Retina (tissue), 1 donor: ENCODE measurements at places on chromosomes 6 and 20.

GRCh38 chr6:42007286-42008137 is 42.8 kb upstream of the TAF8 start:
- no peak for DNase-seq

- DNase-seq: no peak
These were observed 5.3 kb upstream of the AP5S1 start for GRCh38 chr20:3814928-3815495.

- no peak for DNase-seq
These were observed 173.2 kb downstream of the BTBD3 start for GRCh38 chr20:12090920-12091319.

GRCh38 chr6:24340998-24341938 is 16.6 kb downstream of the DCDC2 start:
- DNase-seq: no peak

DNA sequence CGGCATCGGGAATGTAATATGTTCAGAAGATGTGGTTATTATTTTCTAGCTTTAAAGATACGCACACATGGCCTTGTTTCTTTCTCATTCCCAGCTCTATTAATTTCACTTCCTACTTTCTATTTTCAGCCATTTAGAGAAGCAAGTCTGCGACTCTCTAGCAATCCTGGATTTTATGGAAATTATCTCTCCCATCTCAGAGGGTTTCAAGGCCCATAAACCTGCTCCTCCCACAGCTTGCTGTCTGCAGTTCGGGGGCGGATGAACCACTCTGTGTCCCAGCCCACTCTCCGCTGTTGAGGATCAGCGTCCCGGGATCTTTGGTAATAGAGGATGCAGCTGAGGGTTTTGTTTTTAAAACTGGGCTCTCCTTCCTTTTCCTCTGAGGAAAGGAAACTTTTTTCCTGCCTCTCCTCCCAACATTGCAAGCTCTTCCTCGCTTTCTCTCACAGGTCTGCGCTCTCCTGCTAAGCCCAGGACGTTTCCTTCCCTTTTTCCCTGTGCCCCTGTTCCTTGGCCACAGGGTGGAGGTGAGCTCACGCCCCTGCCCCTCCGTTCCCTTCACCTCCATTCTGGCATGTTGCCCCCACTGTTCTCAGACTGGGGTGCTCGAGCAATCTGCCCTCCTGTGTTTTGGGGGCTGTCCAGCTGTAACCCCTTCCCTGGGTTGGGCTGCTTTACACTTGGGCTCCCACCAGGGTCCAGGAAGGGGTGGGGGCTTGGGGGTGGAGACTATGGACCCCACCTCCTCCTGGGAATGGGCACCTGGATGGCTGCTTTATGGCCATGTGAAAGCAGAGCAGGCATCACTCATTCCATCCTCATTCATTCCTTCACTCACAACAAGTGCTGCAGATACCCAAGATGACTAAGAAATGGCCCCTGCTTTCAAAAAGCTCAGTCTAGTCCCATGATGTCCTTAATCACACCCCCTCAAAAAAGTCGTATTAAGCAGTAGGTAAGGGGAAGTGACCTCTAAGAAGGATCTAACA is 54.9 kb downstream of the ZBTB9 start:
- DNase-seq: no peak

DNA sequence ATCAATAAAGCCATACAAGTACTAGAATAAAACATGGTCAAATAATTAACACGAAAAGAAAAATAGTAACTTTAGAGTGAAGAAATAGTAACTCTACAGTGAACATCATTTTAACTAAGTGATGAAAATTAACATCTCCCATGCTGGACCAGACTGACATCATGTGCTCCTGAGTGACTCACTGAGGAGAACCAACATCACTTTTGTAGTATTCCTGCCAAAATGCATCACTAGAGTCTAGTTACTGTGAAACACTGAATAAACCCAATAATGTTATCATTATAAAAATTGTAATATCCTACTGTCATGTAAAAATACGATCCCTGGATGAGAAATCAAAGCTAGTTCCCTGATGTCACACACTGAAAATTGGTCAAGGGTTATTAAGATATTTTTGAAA is 361.3 kb downstream of the CD109 start:
- DNase-seq: no peak

DNA sequence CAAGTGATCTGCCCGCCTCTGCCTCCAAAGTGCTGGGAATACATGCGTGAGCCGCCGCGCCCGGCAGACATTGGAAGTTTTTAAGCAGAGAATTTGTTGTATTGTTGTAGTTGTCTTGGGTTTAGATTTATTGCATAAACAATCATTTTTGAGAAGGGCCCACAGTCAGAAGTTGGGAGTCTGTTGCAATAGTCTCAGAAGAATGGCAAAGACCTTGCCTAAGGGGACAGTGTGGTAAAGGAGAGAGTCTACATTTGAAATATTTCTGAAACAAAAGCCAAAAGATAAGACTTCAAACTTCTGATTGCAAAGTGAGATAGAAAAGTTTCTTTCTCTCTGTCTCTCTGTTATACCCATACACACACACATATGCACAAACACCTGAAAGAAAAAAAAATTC is 22.5 kb downstream of the HFE start:
- no peak for DNase-seq

- no peak for DNase-seq
These were observed 45.1 kb downstream of the BCAS1 start for GRCh38 chr20:54025251-54025771.

GRCh38 chr6:113980937-113981554 is 10.1 kb upstream of the HDAC2 start:
- peak; percentile 36 for DNase-seq

DNA sequence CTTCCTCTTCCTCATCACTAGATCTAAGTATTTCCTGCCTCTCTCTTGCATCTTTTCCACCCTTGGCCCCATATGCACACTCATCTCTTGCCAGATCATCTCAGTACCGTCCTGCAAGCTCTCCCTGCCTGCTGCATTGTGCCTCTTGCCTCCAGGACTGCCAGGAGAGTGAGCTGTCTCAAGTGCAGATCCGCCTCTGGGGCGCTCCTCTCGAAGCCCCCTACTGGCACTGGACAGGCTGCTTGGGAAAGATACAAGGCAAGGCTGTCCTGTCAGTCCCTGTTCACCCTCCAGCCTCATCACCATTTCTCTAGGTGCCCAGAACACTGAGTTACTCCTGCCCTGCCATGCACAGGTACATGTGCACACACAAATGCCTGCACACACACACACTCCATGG is 10.2 kb downstream of the SYNDIG1 start:
- no peak for DNase-seq

GRCh38 chr6:169386411-169387057 is 132.9 kb upstream of the THBS2 start:
- DNase-seq: no peak

- DNase-seq: no peak
These were observed 94.8 kb upstream of the CNKSR3 start for GRCh38 chr6:154605178-154605881.

DNA sequence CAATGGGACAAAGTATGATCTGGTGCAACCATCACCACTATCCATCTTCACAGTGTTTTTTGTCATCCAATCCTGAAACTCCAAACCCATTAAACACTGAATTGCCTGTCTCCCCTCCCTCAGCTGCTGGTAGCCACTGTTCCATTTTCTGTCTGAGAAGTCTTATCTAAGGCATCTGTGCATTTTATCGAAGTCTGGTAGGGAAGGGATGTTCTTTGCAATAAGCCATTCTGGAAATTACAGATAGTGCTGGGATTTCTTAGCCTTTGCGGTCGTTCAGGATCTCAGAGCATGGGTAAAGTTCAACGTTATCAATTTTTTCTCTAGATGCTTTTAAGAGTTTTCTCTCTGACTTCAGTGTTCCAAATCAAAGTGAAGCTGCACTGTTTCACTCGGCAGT is 24.1 kb downstream of the KIF25 start:
- DNase-seq: no peak

- DNase-seq: no peak
These were observed 12.4 kb downstream of the PEDS1 start for GRCh38 chr20:50141018-50141675.
